ENCODE measurements at places on chromosomes 4 and X.
A peak's percentile ranks its signal among the peaks of the same experiment; 100 is the strongest.

GRCh38 chrX:110389570-110389969 lies 30.9 kb downstream of the RTL9 start:
- DNase-seq, result no peak

GRCh38 chr4:180587379-180587778 lies 1655.8 kb upstream of the TENM3 start:
- DNase-seq, result no peak

- DNase-seq, result no peak
Measured at GRCh38 chrX:137519459-137519858, 46.5 kb upstream of the ZIC3 start.

DNA sequence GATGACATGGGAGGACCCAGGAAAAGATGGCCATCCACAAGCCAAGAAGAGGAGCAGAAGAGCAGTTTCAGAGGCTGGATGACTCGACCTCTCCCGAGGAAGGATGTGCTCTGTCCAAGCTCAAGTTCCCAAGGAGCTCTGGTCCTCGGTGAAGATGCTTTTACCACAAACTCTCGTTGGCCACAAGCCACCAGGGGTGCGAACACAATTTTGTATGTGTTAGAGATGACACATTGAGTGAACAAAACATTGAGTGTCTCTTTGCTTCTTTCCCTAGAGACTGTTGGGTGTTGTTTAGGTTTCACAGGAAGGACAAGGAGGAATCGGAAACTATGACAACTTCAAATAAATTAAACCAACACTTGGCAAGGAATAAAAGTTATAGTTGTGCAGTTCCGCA lies 26.3 kb downstream of the FGFBP1 start:
- no peak for DNase-seq

DNA sequence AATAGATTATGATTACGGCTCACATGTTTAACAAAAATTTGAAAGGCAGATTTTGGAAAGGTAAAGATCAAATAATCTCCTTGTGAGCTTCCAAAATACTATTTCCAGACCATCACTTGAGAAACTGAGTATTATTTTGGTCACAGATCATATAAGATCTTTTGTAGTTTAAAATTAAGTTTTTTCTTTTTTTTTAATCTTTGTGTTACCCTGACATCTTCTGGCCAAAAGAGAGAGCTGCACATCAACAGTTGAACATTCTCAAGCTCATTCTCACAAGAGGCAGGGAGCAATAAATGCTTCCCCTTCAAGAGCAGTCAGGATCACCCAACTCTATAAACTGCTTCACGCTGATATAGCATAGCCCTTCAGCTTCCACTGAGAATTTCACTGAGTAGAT lies 15.9 kb downstream of the TMEM192 start:
- peak; percentile 61 for DNase-seq

DNA sequence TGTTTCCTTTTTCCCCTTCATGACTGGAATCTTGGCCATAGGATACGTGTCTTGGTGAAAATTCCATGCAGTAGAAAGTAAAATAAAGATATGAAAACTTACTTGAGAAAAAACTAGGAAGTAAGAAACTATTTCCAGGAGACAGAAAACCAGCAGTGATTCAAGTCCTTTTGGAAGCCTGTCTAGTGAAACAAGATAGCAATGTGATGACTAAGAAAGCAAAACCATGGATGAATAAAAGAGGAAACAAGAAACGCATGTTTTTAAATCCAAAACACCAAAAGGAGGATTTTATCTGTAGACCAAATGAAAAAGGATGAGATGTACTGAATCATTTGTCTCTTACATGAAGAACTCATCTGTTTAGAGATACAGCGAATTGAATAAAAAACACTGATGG lies 1430.0 kb downstream of the ARAP2 start:
- DNase-seq, result no peak

- DNase-seq, result peak; percentile 79
Measured at GRCh38 chr4:174352061-174352819, 68.5 kb downstream of the CEP44 start.

DNA sequence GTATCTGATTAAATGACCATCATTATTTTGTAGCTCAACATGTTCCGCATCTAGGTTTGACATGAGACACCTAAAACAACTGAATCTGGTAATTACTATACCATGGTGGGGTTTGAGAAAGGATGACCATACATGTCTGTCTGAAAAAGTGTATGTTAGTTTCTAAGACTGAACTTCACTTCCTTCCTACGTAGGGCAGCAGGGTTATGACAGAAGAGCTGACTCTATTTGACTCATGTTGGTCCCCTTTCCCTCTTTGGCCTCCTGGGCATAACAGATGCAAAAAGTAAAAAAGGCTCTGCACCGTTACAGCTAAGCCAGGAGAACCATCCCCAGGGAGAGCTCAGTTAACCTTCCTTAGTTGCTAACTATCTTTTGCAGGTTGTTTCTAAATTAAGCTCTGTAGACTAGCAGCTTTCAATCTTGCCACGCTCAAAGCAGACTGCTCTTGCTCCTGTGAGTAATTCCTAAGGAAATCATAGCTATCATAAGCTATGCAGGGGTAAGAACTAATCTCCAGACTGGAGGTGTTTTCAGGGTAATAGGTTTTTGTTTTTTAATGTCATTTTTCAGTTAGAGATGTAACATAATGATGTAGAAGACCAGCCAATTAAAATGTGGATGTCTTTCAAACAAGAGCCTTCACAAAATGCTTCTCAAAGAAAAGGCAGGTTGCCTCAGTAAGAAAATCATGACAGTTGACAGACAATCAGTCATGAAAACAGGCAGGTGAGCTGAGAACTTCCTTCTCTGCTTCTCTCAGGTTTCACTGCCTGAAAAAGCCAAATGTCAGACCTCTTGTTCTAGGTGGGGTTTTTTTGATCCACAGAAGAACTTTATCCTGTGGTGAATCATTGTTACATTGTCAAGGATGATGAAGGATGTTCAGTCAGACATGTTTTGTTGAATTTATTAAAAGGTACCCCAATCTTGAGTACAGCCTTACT lies 66.9 kb upstream of the DAPP1 start:
- no peak for DNase-seq

DNA sequence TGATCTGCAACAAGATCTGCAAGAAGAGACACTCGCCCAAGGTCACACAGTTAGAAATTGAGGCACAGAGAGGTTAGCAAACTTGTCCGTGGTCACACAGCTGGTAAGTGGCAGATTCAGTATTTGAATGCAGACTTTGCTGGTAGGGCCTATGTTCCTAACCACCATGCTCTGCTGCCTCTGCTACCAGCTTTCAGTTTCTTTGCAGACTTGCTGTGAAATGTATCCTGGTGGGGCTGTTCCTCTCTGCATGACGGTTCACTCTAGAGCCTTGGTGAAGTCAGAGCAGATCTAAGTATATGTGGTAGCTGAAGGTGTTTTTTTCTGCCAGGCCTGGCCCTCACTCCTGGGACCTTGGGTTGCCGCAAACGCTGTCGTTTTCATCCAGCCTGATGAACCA lies 87.1 kb downstream of the BEND2 start:
- no peak for DNase-seq

DNA sequence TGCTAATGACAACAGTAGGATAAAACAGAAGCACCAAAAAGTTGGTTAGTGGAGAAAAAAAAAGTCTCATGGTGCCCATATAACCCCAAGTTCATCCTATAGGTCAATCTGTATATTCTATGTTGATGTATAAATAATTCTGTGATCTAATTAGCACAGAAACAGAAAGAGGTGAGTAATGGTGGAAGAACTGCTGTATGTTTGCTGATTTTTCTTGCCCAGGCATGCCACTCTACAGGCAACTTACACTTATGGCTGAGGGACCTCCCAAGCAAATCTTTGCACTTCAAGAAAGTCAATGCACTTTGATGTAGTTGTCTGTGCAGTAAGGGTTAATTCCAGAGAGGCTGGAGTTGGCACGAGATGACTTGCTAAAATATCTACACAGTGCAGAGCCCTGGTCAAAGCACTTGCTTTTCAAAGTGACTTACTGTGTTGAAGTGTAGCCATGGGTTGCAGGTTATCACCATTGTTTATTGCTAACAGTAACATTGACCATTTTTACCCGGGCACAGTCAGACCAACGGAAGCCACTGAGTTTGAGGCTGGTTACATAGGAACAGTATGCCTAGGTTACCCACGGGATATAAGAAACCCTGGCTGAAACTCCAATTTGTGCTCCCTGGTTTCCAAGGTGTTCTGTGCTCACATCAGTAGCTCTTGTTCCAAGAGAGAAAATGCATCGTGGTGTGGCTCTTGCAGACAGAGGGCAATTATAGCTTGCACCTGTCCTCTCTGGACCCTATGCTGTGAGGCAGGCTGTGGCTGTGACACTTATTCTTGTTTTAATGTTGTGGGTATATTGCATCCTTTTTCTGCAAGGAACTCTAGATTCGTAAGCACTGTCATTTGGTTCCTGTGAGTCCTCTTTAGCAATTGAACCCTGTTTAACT lies 141.3 kb upstream of the FTHL17 start:
- no peak for DNase-seq

DNA sequence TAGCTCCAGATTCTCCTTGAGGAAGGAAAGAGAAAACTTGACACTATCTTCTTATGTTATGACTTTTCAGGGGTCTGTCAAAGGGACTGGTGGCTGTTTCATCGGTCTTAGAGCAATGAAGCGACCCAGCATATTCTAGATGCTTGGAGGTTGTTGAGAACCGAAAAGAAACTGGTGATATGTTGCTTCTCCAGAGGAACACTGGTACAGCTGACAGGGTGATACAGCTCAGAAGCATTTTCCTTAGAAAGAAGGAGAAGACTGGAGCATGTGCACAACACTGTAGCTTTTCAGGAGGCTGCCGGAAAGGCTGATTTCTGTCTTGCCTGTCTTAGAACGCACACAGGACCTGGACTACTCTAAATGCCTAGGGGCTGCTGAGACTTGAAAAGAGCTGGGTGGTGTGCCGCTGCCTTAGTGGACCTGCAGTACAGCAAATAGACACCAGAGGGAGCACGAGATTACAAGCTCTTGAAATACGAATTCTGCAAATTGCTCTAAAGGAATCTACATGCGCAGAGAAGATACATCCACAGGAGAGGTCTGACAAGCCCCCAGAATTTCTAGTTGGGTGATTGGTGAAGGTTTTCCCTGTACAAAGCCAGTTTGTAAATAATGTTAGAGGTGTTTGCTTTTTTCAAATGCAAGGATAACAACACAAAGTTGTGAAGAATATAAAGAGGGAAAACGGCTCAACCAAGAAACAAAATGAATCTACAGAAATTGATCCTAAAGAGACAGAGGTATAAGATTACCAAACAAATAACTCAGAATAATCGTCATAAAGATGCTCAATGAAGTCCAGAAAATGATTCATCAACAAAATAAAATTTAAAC lies 223.1 kb upstream of the DMD start:
- DNase-seq, result peak; percentile 53

GRCh38 chr4:17218786-17219185 lies 293.1 kb downstream of the QDPR start:
- DNase-seq, result no peak

GRCh38 chr4:152585023-152585441 lies 49.1 kb upstream of the FBXW7 start:
- no peak for DNase-seq

DNA sequence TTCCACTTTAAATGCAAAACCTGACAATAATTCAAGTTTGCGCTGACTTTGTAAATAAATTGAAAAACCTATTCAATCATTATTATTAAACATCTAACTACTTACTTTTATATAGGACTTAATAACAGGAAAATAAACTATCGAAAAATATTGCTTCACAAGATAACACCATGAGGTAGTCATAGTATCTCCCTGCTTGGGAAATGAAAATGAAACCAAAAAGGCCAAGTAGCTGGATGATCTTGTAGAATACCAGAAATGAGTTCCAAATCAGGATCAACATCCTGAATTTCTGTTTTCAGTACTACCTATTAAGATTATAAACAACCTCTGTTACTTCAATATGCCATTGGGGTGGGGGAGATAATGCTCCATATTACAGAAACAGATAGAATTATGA lies 58.9 kb downstream of the CHIC2 start:
- no peak for DNase-seq

DNA sequence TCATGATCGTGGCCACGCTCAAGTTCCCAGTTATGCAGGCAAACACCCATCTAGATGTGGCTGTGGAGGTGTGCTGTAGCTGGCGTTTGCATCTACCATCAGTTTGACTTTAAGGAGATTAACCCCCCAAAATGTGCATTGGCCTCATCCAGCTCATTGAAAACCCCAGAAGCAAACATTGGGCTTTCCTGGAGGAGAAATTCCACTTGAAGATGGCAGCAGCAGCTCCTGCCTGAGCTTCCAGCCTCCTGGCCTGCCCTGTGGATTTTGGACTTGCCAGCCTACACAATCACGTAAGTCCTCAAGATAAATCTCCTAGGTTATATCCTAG lies 30.2 kb upstream of the SLC25A6 start:
- DNase-seq, result no peak

GRCh38 chr4:55444827-55445226 lies 49.1 kb downstream of the TMEM165 start:
- DNase-seq, result peak; percentile 42

GRCh38 chr4:116959045-116959444 lies 126.3 kb downstream of the TRAM1L1 start:
- no peak for DNase-seq

- DNase-seq, result no peak
Measured at GRCh38 chr4:75321484-75321883, 192.7 kb downstream of the RCHY1 start.

- DNase-seq, result peak; percentile 43
Measured at GRCh38 chr4:40173470-40173875, 23.4 kb upstream of the RHOH start.

DNA sequence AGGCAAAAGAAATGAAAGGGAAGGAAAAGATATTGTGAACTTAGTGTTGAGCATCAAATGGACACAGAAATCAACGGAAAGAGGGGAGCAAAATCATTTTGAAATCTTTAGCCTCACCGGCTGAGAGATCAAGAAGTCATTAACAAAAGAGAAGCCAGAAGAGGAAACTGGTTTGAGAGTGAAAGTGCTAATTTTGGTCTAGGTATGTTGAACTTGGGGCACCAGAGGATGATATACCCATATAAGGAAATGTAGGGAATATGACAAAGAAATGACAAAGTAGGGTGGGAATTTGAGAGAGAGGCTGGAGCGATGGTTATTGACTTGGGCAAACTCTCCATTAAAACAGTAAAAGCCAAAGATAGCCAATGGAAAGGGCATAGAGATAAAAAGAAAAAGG lies 183.4 kb upstream of the ATOH1 start:
- no peak for DNase-seq

GRCh38 chr4:1003271-1004070 lies 8.0 kb upstream of the FGFRL1 start:
- DNase-seq, result no peak

- DNase-seq, result peak; percentile 83
Measured at GRCh38 chrX:12981880-12982279, 7.0 kb downstream of the TMSB4X start.

DNA sequence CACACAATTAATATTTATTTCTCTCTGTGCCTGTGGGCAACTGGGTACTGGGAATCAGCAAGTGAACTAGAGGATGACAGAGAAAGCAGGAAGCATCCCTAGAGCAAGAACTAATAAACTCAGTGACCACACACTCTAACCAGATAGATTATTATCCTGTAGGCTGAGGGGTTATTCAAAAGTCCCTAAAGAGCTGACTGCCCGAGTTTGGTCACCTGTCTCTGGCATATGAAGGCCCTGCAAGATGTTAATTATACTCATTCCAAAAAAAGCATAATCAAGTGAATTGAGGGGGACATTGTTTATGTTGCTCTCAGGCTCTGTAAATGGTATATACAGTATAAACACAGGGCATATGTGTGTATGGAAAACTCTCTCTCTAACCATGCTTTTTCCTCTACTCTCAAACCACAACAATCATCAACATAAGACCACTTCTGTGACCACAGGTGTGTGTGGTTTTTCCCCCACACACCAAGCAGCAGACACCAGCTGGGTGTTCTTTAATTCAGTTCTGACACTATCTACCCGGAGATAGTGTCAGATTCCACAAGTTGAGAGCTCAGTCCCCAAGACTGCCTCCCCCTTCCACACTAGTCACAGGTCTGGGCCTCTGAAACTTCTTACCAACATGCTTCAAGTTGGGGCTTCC lies 6.2 kb upstream of the HPSE start:
- DNase-seq, result peak; percentile 49

Measured in hematopoietic multipotent progenitor cell treated with erythropoietin and hydrocortisone succinate and interleukin-3 and kit ligand, for 4 days (in vitro differentiated cells).